ENCODE measurements at places on chromosomes 1 and 21. TPM values are rescaled to one million over a fixed set of nuclear protein-coding genes. Genes with fewer than 3 reads are reported as not detected.

Gene MOV10
- 38.0 TPM for total RNA-seq

Gene OVAAL
- total RNA-seq: not detected

Gene TNFRSF1B
- 95.6 TPM for total RNA-seq

Gene MRPL39
- total RNA-seq: 22.8 TPM
